WTC11 (cell line): ENCODE measurements at places on chromosomes 2 and 18. TPM values are rescaled to one million over a fixed set of nuclear protein-coding genes. Genes with fewer than 3 reads are reported as not detected.

DNA sequence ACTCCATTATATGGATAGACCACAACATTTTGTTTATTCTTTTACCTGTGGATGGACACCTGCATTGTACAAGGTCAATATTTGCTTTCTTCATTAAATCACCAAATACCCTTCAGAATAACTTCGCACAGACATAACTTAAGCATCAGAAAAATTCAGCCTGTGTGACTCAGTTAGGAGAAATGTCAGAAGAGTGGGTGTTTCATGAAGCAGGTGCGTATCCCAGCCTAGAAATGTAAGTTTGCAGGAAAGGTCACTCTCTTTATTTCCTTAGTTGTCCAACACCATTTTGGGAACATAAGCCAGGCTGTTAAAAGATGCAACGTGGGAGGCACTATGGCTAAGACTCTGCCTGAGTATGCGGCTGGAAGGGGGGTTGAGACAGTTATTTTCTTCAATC lies 48.6 kb upstream of the FHL2 start:
- DNase-seq: no peak

DNA sequence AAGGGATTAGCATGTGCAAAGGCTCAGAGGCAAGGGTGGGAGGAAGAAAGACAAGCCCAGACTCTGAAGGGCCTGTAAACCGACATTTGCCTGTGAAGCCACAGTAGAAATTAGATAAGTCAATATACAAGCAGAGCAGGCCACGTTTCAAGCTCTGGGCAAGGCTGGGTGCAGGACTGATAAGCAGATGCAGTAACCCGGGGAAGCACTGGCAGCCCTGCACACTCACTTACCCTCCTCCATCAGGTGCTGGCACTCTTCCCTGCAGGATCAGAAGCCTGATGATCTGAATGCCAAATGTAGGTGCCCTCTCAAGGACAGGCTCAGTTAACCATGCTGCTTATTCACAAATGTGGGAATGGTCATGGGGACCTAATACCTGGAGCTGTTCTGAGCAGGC lies 46.3 kb upstream of the RAB12 start:
- no peak for DNase-seq

GRCh38 chr2:78999406-78999805 lies 26.1 kb upstream of the REG3G start:
- DNase-seq: no peak

Gene GPR45
- total RNA-seq: 0.21 TPM in 1 of 3 replicates, not detected in the others

DNA sequence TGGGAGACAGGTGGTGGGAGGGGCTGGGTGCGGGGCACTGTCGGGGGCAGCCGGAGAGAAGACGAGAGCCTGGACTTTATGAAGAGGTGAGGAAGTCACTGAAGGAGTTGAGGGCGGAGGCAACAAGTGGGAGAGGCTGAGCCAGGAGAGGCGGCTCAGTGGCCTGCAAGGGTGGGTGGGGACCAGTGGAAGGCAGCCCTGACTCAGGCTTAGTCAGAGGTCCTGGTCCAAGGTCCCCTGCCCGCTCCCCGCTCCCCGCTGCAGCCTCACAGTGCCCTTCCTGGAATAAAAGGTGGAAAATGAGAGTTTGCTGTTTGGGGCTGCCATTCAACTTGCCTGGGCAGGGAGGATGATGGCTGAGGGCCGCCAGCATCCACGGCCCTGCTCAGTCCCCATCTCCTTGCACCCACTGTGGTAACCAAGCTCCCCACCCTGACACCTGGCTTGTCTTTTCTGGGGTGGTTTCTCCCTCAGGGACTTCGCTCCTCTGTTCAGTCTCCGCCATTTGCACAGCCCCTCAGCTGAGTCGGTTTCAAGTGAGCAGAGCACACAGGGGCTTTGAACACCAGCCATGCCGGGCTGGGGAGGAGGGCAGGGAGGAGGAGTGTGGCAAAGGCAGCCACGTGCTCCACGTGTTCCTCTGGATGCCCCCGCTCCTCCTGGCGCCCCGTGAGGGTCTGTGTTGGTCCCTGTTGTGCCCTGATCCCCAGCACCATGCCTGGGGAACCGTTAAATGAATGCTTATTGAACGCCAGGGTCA lies 13.7 kb upstream of the RALB start:
- DNase-seq: no peak

DNA sequence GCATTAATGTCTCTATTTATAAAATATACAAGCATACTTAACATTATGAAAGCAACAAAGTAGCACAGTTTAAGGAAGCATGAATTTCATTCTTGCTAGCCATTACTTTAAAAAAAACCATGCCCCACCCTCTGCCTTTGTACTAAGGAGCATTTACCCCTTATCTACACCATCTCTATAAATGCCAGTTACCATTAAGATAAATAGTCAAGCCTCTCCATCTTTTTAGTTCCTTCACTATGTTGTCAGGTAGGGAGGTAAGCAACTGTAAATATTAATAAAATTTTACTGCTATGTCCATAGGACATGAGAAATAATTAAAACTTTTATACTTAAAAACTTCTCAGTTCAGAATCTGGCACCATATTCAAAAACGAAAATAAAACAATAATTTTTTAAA lies 42.1 kb downstream of the ROCK1 start:
- DNase-seq: no peak

DNA sequence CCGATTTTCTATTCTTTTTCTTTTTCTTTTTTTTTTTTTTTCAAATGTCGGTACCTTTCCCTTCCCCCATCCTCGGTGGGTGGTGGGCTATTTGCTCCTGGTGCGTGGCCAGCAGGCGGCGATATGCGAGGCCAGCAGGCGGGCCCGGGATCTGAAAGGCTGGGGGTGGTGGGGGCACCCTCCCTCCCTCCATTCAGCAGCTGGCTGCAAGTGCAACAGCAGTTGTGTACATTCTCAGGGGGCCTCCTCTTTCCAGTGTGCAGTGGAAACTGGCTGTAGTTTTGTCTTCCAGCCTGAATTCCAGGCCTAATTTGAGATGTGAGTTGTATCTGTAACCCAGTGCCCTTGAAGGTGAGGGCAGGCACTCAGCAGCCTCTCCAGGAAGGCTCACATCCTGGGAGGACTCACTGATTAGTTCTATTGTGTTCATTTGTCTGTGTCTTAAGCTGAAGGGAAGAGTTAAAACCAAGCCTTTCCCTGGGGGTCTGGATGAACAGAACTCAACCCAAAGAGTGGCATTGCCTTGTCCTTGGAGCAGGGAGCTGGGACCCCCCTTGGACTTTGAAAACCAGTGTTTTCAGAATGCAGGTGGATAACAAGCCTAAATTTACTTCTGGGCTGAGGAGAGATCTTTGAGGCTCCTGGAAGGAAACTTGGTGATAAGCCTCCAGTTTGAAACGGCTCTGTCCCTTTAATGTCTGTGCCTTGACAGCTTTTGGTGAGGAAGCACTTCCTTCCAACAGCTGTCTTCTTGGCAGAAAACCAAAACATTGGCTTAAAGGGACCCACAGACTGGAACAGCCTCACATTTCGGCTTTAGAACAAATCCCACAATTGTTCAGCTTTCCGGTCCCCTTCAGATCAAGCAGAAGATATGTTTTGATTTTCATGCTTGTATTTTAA lies 3.3 kb downstream of the MYCN start:
- peak; percentile 69 for DNase-seq

Gene GPBAR1
- 0.20 to 0.39 TPM (median 0.25 TPM) in 3 replicates for total RNA-seq

Gene VIT
- total RNA-seq: 0.11 to 0.46 TPM (median 0.27 TPM) in 3 replicates

- DNase-seq: no peak
These were observed 108.2 kb upstream of the CTDP1 start for GRCh38 chr18:79571211-79572092.

Gene TMEM17
- 0.66 to 1.2 TPM (median 1.1 TPM) in 3 replicates for total RNA-seq

Gene PPM1G
- total RNA-seq: 140 to 193 TPM (median 147 TPM) in 3 replicates

Gene GPAT2
- 0.20 to 0.66 TPM (median 0.55 TPM) in 3 replicates for total RNA-seq

Gene MALL
- 3.8 to 5.5 TPM (median 5.0 TPM) in 3 replicates for total RNA-seq

Gene ASIC4
- total RNA-seq: 0.79 to 1.0 TPM (median 0.80 TPM) in 3 replicates

DNA sequence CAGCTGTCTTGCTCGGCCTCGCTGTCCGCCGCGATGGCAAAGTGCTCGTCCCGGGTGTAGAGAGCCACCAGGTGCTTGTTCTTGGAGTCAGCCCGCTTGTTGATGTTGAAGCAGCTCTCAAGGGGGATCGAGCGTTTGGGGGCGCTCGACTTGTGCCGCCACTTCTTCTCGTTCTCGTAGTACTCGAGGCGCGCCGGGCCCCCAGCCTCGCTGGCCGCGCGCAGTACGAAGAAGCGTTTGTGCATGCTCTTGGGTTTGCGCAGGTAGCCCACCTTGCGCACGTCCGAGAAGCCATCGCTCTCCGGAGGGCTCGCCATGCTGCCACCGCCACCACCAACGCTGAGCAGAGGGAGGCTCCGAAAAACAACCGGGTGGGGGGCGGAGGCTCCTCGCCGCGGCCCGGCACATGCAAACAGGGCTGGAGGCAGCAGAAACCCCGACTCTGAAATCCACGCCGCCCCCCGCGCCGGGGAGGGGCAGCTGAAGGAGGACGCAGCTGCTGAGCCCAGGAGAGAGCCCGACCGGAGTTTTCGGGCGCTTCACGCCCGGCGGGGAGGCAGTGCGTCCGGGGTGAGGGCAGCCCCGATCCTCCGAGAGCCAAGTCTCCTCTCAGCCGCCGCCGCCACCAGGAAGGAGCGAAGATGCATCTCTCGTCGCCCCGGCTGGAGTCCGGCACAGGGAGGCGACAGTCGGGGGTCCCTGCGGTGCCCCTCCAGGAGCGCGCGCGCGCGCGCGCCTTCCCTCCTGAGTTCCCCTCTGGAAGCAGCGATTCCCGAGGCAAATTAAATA lies 1.0 kb downstream of the IRS1 start:
- DNase-seq: peak; percentile 63

Gene CENPA
- 37.4 to 45.6 TPM (median 40.2 TPM) in 3 replicates for total RNA-seq

Gene WNT6
- total RNA-seq: not detected in 3 replicates

DNA sequence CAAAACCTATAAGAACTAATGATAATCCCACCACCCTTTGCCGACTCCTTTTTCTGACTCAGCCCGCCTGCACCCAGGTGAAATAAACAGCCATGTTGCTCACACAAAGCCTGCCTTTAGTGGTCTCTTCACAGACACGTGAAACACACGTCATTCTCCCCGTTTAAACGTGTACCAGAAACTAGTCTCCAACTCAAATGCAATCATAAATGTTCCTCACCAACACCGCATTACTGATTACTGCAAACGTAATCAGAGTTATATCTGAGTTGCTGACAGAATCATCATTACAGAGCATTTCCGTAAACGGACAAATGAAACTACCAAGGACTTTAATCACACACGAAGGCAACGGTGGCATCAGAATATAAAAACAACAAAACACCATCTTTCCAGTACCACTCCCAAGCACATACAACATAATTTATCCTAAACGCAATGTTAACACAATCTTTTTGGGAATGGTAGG lies 1.9 kb downstream of the CLK1 start:
- DNase-seq: no peak

- DNase-seq: no peak
These were observed 89.9 kb upstream of the CD226 start for GRCh38 chr18:70037431-70038061.

Gene APLF
- total RNA-seq: 2.7 to 4.0 TPM (median 3.9 TPM) in 3 replicates

DNA sequence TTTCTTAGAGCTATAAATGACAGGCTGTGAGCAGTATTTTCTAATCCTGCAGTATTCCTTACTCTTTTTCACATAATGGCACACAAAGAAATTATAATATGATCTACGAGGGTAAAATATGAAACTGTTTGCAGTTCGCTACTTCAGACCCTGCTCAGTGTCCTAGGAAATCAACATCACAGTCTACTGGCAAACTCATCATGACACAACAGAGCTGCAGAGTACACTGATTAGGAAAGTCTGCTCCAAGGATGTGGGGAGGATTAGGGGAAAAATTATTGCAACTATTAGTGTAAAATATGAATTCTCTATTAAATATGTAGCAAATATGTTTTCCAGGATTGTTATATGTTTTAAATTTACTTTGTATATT lies 149.2 kb upstream of the REG3G start:
- no peak for DNase-seq

DNA sequence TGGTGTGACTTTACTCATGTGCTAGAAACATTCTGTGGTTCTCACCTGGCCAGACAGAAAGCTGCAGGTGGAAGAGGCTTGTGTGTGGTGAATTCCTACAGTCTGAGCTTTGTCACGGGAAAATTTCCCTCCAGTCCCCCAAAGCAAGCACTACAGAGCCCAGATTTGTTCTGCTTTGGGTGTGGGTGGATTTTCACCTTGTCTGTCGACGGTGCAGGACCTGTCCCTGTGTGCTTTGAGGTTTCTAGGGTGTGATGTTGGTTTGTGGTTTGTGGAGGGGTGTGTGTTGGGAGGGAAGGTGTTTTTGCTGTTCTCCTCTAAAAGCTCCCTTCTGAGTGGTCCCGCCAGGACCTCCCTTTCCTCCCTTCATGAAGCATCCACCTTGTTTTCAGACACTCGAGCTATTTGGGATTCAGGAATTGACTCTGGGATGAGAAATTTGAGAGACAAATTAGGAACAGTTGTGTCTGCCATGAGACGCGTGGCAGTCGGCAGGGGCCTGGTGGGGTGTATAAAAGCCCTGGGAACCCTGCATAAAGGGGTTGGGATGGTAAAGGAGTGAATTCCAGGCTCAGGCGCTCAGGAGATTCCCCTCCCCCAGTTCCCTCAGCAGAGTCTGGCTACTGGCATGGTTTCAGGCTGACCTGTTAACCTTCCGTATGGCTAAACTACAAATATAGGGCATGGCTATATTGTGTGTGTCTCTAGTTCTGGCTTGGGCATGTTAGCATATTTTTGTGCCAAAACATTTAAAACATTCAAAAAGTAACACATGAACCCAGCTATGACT lies 65.5 kb downstream of the DGKD start:
- no peak for DNase-seq

Gene CGREF1
- 3.5 to 4.0 TPM (median 3.8 TPM) in 3 replicates for total RNA-seq

DNA sequence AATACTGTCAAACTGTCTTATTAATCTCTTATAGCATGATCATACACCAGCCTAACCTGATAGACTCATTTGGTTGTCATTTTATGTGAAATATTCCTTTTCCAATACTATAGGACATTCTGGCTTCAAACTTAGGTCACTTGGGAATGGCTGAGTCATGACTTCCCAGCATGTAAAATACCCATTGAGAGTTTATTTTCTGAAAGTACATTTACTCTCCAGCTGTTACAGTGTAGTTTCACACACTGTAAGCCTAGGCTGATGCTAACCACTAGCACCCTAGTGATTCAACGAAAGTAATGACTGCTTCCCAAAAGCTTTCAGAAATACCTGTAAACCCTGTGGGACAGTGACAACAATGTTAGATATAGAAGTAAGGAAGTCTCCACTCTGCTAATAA lies 93.8 kb downstream of the FIGN start:
- DNase-seq: no peak

Gene COL3A1
- total RNA-seq: 0.61 to 2.1 TPM (median 0.76 TPM) in 3 replicates

Gene SCN7A
- total RNA-seq: 0.14 to 0.32 TPM (median 0.17 TPM) in 3 replicates
